ENCODE measurements at places on chromosomes 2 and 18. TPM values are rescaled to one million over a fixed set of nuclear protein-coding genes. Genes with fewer than 3 reads are reported as not detected.

The ANKMY1 gene
- 11.0 TPM for total RNA-seq

The NEU2 gene
- total RNA-seq, result not detected

The MYL1 gene
- total RNA-seq, result not detected

The CPLX4 gene
- not detected for total RNA-seq

The DNER gene
- total RNA-seq, result not detected

The HOXD13 gene
- not detected for total RNA-seq

The PTPRM gene
- total RNA-seq, result 64.2 TPM

The OTOS gene
- not detected for total RNA-seq

The RRM2 gene
- 91.4 TPM for total RNA-seq

The TWIST2 gene
- 15.8 TPM for total RNA-seq

The RAB1A gene
- total RNA-seq, result 72.1 TPM

The LRP2 gene
- 0.41 TPM for total RNA-seq

The COL5A2 gene
- 671 TPM for total RNA-seq

The ASXL3 gene
- total RNA-seq, result not detected

The PLCL1 gene
- 12.4 TPM for total RNA-seq

The ST8SIA5 gene
- total RNA-seq, result not detected

The IL37 gene
- total RNA-seq, result not detected

The MYOM1 gene
- total RNA-seq, result 0.90 TPM

The PFN4 gene
- total RNA-seq, result 1.7 TPM

The CCDC102B gene
- 3.1 TPM for total RNA-seq

The CTNNA2 gene
- 0.36 TPM for total RNA-seq

The MATN3 gene
- 1.1 TPM for total RNA-seq

The IL36G gene
- not detected for total RNA-seq

The SLC8A1 gene
- 112 TPM for total RNA-seq

The DYSF gene
- total RNA-seq, result 1.2 TPM

The SH2D6 gene
- total RNA-seq, result not detected

The ARHGAP25 gene
- 0.36 TPM for total RNA-seq

The ABCB11 gene
- total RNA-seq, result not detected

The YES1 gene
- 43.1 TPM for total RNA-seq

The SEPTIN10 gene
- 137 TPM for total RNA-seq

The GCKR gene
- total RNA-seq, result 4.5 TPM

The MTHFD2 gene
- total RNA-seq, result 254 TPM

The DYNAP gene
- not detected for total RNA-seq

The REG3A gene
- not detected for total RNA-seq

The CYRIA gene
- total RNA-seq, result 5.6 TPM

The SPAG16 gene
- total RNA-seq, result 35.2 TPM

The HOXD3 gene
- total RNA-seq, result not detected
